ENCODE measurements at places on chromosomes 11 and 22.

GRCh38 chr11:11967669-11968510, 40.5 kb downstream of the DKK3 start:
- DNase-seq, result no peak

- DNase-seq, result no peak
Measured at GRCh38 chr11:78822931-78823423, 248.3 kb upstream of the NARS2 start.

- no peak for DNase-seq
Measured at GRCh38 chr11:93444617-93445073, 98.5 kb downstream of the SMCO4 start.

DNA sequence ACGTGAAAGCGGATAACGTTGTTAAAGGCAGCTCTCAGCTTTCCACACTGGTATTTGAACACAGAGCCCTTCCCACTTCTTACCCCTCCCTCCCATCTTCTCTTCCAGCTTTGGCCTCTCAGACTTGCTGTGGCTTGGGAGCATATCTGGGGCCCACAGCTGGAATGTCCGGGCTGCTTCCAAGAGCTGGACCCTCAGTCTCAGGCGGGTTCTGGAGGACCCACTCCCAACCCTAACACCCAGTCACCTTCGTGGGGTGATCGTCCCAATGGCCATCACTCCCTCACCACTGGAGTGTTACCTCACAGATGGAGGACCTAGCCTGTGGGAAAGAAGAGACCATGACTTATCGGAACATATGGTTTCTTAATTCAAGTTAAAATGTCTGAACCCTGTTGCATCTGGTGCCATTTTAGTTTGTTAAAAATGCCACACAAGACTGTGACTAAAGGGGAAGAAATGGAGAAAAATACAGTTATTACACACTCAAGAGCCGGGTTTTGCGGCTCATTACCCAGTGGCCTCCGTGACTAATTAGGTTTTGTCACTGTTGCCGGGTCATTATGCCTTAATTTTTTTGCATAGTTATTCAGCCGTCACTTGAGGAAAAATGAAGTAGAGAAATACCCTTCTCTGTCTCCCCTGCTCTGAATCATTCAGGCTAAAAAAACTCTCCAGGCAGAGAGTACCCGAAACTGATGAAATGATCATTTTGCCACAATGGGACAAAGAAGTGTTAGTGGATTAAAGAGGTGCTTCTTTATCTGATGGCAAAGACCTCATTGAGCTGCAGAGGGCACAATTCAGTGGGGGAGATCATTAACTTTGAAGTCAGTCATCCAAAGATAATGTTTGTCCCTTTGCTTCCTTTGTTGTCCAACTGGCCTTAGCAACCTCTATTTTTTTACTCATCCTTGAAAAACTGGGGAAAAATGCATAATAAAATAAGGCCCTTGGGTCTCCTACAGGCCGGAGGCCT, 87.2 kb upstream of the HTATIP2 start:
- DNase-seq, result peak; percentile 41

GRCh38 chr11:14310679-14311078, 48.3 kb downstream of the RRAS2 start:
- DNase-seq, result no peak

- no peak for DNase-seq
Measured at GRCh38 chr11:86703987-86704386, 31.6 kb upstream of the ME3 start.

DNA sequence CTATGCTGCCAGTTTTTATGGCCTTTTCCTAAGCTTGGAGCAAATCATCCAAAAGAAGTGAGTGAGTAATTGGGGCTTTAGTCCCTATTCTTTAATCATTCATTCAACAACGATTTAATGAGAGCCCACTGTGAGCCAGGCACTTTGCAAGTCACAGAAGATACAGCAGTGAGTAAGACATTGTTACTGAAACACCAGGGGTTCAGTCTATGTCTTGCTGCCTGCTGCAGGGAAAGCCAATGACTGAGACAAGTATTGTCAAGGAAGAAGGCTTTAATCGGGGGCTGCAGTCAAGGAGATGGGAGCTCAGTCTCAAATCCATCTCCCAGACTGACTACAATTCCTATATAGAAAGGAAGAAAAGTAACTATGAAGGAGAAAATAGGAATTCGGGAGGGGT, 228.3 kb downstream of the FAM181B start:
- no peak for DNase-seq

DNA sequence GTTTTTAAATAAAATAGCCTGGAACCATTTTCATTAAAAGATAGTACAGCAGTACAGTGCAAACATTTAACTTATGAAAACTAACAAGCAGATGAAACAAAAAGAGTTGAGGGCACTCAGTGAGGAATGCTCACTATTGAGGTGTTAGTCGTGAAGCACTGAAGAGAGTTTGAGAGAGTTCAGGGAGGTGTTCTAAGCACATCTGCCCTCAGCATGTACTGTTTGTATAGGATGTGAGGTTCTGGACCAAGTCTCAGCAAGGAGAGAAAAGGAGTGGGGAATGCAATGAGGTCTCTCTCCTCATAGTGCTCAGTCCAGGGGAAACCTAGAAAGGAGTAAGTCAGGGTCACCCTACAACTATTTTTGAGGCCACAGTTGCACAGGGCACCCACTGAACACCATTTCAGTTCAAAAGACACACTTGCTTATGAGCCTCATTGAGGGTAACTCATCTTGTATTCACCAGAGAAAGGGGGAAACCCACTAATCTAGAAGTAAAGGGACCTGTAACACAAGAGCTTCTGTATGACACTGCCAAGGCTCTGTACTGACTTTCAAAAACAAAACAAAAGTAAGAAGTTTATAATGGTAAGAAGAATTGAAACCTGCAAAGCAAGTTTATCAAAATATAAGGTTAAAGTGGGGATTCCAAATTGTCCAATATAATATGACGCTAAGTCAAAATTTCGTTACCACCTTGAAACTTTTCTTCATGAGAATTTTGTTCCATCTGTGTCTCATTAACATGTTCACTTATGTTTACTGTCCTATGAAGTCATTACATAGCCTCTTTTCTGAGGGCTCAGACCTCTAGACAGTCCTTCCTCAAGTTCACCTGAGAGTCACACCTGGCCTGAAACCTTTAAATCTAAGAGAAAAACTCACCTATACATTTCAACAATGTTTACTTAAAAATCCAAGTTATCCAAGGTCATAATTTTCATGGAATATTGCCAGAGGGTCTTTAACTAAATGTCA, 275.3 kb downstream of the ETS1 start:
- DNase-seq, result no peak

- no peak for DNase-seq
Measured at GRCh38 chr11:86303257-86303656, 1.2 kb downstream of the HIKESHI start.

DNA sequence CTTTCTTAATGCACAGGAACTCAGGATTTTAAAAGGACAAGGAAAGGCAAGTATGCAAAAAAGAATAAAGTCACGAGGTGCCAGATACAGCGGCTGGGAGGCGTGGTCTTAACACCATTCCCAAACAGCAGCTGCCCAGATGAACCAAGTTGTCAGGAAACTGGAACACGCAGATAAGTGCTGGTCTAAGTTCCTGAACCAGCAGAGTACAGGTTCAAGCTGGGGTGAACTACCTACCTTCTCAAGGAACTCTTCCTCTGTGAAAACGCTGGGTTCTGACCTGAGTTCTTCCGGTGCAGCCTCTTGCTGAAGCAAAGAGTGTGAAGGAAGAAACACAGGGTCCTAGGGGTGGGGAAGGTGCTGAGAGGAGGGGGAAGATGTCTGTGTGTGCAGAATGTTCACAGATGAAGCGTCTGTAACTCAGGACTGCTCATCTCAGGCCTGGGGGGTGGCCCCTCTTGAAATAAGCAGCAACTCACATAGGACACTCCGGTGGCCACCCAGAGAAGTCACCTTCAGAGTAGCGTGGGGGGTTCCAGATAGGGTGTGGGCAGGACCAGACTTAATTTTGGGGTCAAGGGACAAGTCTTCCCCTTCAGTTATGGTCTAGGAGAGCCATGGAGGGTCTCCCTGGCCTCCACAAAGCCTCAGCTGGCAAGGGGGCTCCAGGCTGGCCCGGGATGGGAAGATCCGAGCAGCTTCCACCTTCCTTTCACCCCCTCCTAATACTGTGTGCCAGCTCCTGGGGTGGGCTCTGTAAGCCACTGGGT, 3.2 kb downstream of the TPST2 start:
- DNase-seq, result no peak

DNA sequence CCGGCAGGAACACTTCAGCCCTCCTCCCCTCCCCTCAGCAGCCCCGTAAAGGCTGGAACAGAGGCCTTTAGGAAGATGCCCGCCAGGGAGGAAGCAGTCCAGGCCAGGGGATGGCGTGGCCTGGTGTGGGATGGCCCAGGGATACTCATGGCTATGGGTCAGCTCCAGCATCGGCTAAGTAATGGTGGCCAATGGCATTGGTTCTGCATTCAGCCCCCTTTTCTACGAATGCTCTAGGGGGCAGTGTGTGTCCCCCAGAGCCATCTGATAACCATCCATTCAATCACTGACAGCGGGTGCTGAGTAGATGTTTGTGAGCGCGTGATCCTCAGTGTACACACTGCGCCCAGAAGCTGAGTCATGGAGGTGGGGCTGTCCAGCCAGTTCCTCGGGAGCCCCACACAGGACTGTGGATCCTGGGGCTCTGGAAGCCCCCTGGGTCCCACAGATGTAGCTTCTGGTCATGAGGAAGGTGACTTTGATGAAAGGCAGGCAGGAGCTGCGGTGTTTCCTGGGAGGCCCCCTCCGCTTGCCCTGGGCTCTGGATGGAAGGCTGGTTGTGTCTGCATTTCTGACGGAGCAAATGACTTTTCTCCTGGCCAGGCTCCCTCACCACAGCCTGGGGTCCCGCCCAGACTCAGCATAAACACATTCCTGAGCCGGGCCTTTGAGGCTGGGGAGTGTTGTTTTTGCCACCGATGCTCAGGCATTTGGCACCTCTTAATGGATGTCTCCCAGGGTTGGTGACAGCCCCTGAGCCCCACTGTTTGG, 46.5 kb downstream of the FBLN1 start:
- DNase-seq, result no peak

- DNase-seq, result no peak
Measured at GRCh38 chr11:28584992-28585391, 476.8 kb downstream of the METTL15 start.

GRCh38 chr22:49690454-49690853, 137.2 kb downstream of the BRD1 start:
- no peak for DNase-seq

GRCh38 chr11:115390441-115390840, 113.8 kb downstream of the CADM1 start:
- no peak for DNase-seq

DNA sequence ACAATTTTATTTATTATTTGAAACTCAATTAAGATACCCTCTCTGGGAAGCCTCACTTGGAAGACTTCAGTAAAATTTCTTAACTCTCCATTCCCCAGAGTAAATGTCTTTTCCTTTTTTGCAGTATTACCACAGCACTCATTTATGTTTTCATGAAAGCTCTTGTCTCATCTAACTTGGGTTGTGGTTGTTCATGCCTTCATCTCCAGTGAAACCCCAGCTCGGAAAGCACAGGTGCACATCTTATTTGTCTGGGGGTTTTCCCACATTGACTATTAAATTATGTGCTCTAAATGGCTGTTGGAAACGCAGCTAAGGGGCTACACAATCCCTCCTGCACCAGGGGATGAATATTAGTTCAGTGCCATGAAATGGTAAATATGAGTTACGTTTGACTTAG, 954.2 kb upstream of the RAG2 start:
- DNase-seq, result no peak

GRCh38 chr11:95505927-95506426, 275.0 kb upstream of the SESN3 start:
- no peak for DNase-seq

DNA sequence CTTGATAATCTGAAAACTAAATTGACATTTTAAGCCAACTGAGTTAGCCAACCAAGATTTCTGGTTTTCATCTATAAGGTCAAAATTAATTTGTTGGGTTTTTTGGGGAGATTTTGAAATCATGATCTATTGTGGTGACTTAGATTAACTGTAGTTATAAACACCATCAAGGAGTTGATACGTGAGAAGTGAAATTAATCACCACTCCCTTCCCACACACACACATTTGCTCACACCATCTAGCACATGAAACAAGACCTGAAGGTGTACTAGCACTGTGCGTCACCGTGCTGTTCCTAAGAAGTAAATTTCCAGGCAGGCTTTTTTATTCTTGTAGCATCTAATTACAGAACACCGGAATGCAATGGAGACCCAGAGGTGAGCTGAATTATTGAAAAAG, 2.1 kb downstream of the OR5B21 start:
- DNase-seq, result no peak

GRCh38 chr11:13462311-13462900, 616 bp downstream of the BTBD10 start:
- peak; percentile 90 for DNase-seq

DNA sequence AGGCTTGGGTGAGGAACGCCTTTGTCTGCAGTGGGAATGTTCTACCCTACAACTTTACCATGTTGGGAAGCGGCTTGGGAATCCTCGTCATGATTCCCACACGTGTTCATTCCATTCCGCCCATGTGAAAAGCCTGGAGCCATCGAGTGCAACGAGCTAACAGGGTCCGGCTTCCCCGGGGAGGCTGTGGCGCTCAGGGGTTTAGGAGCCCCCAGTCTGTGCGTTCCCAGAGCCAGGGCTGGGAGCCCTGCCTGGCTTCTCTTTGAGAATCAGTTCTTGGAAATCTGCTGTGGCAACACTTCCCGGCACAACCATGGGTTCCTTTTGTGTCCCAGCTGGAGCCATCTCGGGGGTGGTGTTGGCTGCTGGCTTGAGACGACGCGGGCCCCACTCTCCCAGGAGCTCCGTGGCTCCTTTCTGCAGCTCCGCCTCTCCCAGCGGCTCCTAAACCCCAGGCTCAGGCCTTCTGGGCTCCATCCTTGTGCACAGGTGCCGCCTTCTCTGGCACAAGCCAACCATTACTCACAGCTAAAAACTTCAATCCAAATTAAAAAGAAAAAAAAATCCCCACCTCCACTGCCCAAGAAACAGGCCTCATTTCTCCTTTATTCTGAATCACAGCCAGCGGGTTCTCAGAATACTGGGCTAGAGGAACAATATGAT, 18.7 kb upstream of the PPFIA1 start:
- DNase-seq, result no peak

DNA sequence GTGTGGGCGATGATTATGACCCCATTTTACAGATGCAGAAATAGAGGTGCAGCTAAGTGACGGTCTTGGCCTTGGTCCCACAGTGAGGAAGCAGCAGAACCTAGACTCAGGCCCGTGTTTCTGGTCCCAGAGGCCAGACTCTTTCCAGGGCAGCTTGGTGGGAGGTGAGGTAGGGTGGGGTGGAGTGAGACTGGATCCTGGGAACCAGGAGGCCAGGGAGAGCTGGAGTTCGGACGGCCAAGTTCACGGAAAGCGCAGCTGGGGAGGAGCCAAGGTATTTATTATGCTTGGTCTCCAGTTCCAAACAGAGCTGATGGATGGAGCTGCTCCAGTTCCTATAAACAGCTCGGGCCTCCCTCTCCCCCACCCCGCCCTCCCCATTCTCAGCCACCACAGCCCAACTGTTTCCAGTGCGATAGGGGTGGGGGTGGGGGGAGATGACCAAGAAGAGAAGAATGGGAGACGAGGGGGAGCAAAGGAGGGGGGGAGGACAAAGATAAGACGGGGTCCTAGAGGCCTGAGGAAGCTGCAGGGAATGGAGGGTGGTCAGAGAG, 16.2 kb downstream of the LRRC32 start:
- DNase-seq, result no peak

GRCh38 chr11:120017582-120018150, 120.2 kb downstream of the TRIM29 start:
- no peak for DNase-seq

GRCh38 chr11:121898903-121899302, 217.1 kb downstream of the BLID start:
- peak; percentile 27 for DNase-seq

Measured in spinal cord (tissue), 10 donors.